ENCODE measurements at places on chromosomes 3 and 15.

DNA sequence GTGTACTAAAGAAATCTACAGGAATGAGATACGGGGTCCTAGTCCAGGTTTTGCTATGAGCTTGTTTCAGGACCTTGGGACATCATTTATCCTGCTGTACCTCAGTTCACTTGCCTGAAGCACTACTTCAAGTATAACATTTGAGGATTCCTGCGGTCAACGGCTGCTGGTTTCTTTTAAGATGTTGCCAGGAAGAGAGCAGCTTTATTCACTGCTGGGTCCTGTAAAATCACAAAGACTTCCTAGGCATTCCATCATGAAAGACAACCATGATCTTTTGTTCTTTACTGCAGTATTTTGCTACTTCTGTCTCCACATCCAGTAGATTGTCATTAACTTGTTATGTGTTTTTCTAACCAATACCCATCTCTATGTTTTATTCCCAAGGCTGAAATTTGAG lies 61.0 kb upstream of the PYDC2 start:
- DNase-seq: no peak

DNA sequence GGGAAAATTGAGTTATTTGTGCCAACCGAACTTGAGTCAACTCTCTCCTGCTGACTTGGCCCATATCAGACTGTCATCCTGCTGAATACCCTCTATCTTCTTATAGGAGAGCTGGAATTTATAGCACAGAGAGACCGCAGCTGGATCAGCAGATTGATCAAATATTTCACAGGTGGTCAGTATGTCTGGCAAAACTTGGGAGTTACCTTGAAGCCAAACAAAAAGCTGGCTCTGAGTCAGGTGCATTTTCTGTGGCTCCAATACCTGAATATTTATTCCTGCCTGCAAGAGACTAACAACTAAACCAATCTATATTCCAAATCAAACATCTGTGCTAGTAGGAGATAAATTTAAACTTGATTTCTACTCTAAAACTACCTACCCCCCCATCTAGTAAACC lies 752.1 kb upstream of the ALCAM start:
- DNase-seq: no peak

DNA sequence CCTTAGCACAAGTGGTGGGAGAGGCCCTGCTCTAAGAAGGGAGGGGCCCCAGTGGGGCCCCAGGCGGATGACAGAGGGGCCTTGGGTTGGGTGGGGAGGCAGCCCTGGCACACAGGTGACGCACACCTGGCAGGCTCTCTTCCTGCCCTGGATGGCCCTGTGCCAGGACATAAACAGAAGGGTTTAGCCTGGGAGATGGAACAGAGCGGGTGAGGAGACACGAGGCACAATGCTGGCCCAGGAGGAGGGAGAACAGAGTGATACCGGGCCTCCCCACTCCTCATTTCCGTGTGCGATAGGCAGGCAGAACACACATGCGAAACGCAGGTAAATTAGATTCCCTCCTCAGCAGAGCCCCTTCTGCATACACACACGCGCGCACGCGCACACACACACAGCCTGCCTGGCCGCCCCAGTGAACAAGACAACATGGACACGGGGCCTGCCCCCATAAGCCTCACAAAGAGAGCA lies 39.8 kb downstream of the IDH2 start:
- DNase-seq: no peak

GRCh38 chr3:131405411-131405810 lies 23.8 kb downstream of the NUDT16 start:
- DNase-seq: no peak

- no peak for DNase-seq
Observed at GRCh38 chr15:31027910-31028578, 36.6 kb upstream of the MTMR10 start.

- DNase-seq: no peak
Observed at GRCh38 chr3:11547498-11547897, 96.2 kb downstream of the VGLL4 start.

GRCh38 chr3:23172059-23172458 lies 31.1 kb upstream of the UBE2E2 start:
- DNase-seq: no peak

DNA sequence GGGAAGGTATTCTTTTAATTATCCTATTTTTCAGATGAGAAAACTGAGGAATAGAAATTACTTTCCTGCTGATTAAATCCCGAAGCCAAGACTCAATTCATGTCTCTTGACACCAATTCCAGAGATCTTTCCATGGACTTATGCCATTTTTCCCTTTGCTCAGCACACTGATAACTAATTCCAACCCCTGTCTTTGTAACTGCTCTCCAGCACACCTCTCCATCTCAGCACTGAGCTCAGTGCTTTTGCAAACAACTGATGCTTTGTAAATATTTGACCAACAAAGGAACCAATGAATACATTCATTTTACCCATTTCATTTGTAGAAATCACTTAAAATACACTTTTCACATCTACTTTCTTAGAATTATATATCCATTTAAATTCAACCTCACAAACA lies 249.1 kb downstream of the IL5RA start:
- no peak for DNase-seq

DNA sequence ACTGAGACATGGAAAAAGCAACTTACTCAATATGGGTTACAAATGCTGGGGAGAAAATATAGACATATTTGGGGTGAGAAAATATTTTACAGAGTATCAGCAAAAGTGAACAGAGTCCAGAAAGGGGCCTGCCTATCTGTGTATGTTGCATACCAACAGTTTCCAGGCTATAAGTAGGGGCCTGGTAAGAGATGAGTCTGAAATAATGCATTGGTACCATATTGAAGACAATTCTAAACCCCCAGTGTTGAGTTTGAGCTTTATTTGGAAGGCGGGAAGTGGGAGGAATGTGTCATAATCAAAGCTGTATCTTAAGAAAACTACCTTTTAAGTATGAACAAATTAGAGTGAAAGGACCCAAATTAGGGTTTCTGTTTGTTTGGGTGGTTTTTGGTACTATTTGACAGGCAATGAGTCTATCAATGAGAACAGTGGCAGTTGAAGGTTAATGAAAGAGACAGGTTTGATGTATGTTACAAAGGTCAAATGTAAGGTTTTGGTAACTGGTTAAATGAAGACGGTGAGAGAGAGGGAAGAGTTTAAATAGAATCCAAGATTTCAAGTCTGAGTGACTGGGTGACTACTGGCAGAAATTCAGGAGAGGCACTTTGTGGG lies 106.3 kb upstream of the ZBED2 start:
- DNase-seq: no peak

DNA sequence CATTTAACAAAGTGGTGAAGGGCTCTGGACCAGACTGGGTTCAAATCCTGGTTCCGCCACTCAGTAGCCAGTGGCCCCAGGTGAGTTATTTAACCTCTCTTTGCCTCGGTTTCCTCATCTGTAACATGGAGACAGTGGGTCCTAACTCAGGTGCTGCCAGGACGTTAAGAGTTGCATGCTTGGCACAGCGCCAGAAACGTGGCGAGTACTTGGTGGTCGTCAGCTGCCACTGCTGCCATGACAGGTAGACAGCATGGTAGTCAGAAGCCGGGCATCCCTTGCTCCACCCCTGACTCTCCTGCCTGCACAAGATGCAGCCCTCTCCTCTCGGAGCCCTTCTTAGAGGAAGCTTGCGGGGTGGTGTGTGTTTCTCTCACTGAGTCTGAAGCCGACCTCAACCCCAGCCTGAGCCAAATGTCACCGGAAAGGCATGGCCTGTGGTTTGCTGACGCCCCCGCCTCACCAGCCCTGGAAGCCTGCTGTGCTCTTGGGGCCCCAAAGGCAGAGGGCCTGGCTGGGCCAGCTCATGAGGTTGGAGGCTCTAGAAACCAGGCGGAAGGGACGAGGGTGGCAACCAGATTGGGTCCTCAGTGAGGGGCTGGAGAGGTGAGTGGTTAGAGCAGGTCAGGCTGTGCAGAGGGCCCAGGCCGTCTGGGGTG lies 160.8 kb upstream of the TLE3 start:
- peak; percentile 31 for DNase-seq

DNA sequence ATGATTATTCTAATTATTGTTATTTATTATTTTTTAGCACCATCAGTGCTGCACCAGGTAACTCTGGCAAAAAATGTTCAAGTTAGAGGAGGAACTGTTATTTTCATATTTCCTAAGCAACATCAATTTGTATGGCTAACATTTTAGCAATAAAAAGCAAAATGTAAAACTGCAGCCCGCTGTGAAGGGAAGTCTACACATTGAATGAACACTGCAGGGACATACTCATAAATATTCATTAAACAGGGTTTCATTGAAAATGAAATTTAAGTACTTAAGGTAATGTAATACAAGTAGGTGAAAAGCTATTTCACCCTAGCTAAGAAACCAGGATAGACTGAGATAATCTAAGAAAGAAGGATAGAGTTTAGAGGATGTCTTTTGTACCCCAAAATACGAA lies 532.7 kb downstream of the NLGN1 start:
- DNase-seq: no peak

DNA sequence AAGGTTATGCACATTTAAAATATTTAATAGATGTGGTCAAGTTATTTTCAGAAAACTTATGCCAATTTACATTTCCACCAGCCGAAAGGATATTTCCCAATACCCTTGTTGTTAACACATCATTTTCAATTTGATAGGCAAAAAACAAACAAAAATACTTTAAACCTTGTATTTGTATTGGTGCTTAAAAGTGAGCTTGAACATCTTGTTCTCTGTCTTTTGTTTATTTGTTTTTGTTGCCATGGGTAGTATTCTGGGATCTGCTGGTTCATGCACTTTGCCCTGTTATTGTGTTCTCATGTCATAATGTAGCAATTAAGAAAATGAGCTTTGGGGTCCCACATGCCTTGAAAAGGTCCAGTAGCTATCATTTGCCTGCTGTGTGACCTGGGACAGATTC lies 191.4 kb downstream of the LRTM1 start:
- DNase-seq: no peak

DNA sequence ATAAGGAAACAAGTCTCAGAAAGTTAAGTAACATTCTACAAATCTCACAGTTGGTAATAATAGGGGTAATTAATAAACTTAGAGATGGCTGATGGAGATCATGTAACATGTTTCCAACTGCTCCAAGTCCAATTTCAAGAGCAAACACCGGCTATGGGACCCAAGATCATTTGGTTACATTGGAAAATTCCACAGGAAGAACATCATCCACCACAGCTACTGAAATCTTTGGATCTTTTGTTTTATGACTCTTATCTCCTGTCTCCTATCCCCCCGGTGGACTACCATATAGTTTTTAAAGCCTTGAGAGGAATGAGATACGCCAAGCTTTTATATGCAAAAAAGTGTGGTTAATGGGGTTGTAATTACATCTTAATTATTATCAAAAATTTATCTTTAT lies 216.1 kb downstream of the WNT5A start:
- no peak for DNase-seq

GRCh38 chr3:39671116-39671515 lies 138.3 kb upstream of the MYRIP start:
- no peak for DNase-seq

DNA sequence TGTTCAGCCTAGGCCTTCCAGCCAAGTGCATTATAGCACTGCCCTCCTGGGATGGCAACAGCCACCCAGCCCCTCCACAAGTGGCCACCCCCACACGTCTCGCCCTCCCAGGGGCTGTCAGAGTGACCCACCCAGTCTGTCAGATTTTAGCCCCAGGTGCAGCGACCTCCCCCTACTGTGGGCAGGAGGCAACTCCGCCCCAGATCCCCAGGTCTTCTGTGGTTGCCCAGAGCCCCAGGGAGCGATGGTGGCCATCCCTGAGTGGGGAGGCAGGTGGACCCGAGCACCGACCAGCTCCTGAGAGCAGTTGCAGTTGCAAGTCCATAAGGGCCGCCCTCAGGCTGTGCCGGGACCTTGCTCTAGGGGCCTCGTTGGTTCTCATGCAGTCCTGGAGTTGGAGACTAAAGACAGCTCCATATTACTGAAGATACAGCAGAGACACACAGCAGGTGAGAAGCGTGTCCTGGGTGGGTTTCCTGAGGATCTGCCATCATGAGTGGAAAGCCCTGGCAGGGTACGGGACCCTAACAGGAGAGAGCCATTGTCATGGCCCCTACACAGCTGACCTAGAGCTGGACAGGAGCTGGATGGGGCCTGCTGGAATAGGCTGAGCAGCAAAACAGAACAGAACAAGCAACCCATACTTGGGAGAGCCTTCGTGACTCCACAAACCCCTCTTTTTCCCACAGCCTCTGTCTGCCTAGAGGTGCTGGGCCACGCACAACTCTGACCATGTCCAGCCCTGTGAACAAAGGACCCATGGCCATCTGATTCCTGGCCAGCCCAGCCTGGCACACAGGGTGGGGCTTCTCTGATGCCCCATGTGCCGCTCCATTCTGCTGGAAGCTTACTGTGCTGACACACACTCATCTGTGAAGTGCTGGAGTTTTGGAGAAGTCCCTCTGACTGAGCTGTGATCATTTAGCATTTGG lies 110.3 kb upstream of the ALDH1A3 start:
- DNase-seq: no peak

- DNase-seq: no peak
Observed at GRCh38 chr3:61562042-61562720, 810 bp downstream of the PTPRG start.

Measured in stimulated activated CD8-positive, alpha-beta memory T cell treated with anti-CD3 and anti-CD28 coated beads, Interleukin-4, amount 100 ng/mL, for 1 hour (primary cell).